Fibroblast of lung (primary cell): ENCODE measurements at places on chromosomes 7 and 10. TPM values are rescaled to one million over a fixed set of nuclear protein-coding genes. Genes with fewer than 3 reads are reported as not detected.

The PON2 gene
- polyA plus RNA-seq: 77.5 and 140 TPM in 2 replicates

The ZC3HAV1 gene
- 28.8 and 31.8 TPM in 2 replicates for polyA plus RNA-seq

The POLL gene
- polyA plus RNA-seq: 10.9 TPM in 2 replicates

The C10orf67 gene
- polyA plus RNA-seq: 0.09 and 0.16 TPM in 2 replicates

The MYH16 gene
- polyA plus RNA-seq: not detected in 2 replicates

The CYP3A4 gene
- not detected in 2 replicates for polyA plus RNA-seq

The HUS1 gene
- 29.4 and 31.2 TPM in 2 replicates for polyA plus RNA-seq

The NODAL gene
- not detected in 2 replicates for polyA plus RNA-seq

DNA sequence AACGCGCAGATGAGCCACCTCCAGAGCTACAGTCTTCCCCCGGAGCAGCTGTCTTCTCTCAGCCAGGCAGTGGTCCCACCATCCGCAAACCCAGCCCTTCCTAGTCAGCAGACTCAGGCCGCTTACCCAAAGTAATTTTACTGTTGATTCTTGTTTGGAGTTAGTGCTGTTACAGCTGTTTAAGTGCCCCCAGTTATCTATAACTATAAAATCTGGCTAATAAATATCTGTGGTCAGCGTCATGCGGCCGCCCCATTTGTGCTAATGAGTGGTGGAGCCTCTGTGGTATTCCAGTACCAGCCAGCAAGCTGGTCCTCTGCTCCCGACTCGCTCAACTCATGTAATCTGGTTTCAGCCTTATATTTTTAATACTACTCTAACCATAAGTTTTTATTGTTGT, 43.2 kb upstream of the TMEM236 start:
- no peak for DNase-seq

GRCh38 chr7:17432793-17433192, 134.3 kb downstream of the AHR start:
- no peak for DNase-seq

DNA sequence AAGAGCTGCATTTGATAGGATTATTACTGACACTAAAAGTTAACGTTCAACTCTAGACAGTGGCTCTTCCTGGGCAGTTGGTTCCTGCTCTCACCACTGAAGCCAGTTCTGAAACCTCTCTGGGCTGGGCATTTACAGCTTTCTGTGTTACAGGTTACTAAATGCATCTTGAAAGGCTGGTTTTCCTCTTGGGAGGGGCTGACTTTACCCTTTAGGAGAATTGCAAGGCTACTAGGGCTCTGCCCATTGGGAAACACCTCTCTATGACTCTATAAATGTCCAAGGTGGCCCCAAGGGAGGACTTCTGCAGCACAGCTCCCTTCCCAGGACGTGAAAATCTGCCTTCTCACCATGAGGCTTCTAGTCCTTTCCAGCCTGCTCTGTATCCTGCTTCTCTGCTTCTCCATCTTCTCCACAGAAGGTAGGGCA, at the start of gene GPR15LG:
Gene GPR15LG (plus strand): TSS at position 301 of the 429 bp plus-strand sequence. CDS start 51 bp downstream, at position 352.
- no peak for DNase-seq

DNA sequence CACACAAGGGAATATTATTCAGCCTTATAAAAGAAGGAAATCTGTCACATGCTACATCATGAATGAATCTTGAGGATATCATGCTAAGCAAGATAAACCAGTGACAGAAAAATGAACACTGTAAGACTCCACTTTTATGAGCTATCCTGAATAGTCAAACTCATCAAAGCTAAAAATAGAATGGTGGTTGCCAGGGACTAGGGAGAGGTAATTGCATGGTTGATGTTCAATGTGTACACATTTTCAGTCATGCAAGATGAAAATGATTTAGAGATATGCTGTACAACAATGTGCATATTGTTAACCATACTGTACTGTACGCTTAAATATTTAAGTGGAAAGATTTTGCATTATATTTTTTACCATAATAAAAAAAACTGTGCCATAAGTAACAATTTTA, 1349.1 kb downstream of the XPNPEP1 start:
- no peak for DNase-seq

GRCh38 chr10:131078131-131078881, 233.2 kb downstream of the TCERG1L start:
- DNase-seq: no peak

- DNase-seq: no peak
Measured at GRCh38 chr10:42952349-42952748, 124.5 kb upstream of the RET start.

- DNase-seq: peak; percentile 20
Measured at GRCh38 chr10:8444630-8445029, 390.1 kb downstream of the GATA3 start.

- peak; percentile 6 for DNase-seq
Measured at GRCh38 chr7:9657257-9657656, 1223.8 kb downstream of the NXPH1 start.

GRCh38 chr7:100752994-100753393, 19.6 kb downstream of the ZAN start:
- no peak for DNase-seq

DNA sequence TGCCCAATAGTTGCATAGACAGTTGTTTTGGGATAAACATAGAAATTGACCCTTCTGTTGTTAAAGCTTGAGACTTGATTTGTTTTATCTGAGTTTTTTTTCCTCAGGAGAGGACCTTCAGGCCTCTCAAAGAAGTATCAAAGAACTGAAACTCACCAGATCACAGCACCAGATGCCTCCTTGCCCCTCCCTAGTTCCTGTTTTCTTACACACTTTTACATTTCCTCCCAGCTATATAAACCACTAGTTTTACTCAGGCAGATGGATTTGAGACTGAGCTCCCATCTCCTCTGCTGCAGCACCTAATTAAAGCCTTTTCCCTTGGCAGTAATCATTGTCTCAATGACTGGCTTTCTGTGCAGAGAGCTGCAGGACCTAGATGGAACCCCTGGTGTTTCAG, 150.6 kb upstream of the NRG3 start:
- no peak for DNase-seq

DNA sequence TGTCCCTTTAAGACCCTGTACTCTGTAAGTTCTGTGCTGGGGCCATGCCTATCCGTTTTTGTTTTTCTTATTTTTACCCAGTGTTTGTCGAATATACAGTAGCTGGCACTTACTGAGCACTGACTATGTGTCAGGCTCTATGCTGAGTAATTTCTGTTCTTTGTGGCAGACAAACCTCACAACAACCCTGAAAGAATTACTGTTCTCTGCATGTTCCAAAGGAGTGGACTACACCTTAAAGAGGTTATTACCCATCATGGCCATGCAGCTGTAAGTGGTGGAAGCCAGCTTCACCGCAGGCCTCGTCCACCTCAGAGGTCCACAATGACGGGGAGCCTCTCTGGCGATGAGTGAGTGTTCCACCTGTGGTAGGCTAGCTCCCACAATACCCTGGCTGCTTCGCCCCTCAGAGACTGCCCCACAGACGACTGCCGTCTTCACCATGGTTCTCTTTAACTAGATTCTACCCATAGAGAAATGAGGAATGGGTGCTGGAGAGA, 30.1 kb upstream of the RBM20 start:
- no peak for DNase-seq

DNA sequence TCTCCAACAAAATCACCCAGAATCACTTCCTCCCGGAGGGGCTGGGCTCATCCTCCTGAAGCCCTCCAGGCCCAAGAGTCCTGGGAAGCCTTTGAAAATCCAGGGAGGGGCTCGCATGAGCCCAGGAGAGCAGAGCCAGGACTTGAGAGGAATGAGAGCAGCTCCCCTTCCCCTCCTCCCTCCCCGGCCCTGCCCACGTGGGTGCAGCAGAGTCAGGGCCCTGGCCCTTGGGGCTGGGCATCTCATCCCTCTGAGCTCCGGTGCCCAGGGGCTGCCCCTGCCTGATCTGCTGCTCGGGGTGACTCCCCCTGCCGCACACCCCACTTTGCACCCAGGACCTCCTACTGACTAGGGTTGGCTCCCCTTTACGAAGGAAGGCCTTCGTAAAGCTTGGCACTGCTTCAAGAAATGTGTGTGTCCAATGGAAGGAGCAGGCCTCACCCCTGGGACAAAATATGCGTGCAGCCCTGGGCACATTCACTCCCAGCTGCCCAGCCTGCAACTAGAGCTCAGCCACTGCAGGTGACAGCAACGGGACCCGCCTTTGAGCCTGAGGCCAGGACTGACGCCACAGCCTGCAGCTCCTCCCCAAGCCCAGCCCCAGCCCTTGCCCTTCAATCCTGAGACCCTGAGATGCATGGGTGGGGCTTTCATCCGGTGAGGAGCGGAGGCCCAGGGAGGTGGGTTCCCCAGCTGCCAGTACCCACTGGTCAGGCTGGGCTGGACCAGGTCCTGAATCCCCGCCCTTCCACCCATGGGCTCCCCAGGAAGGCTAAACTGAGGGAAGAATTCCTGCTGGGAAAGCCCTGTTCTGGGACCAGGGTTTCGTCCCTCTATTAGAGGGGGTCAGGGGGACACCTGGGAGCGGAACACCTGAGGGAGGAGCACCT, 21.8 kb downstream of the PWWP2B start:
- DNase-seq: no peak

DNA sequence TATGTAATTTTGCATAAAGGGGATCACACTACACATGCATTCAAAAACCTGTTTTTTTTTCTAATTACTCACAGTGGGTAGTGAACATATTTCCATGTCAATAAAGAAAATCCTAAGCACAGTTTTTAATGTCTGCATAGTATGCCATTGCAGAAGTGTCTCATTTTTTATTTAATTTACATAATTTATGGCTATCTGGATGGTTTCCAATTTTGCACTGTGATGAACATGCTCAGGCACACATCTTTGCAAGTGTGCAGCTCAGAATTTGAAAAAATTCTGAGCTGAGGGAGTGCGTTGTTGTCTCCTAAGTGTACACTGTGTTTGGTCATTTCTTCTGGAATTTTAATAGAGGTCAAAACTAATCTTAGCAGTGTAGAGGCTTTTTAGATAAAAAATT, 2.2 kb downstream of the NPFFR1 start:
- DNase-seq: no peak

- DNase-seq: peak; percentile 56
Measured at GRCh38 chr7:55052081-55052480, 33.3 kb downstream of the EGFR start.

DNA sequence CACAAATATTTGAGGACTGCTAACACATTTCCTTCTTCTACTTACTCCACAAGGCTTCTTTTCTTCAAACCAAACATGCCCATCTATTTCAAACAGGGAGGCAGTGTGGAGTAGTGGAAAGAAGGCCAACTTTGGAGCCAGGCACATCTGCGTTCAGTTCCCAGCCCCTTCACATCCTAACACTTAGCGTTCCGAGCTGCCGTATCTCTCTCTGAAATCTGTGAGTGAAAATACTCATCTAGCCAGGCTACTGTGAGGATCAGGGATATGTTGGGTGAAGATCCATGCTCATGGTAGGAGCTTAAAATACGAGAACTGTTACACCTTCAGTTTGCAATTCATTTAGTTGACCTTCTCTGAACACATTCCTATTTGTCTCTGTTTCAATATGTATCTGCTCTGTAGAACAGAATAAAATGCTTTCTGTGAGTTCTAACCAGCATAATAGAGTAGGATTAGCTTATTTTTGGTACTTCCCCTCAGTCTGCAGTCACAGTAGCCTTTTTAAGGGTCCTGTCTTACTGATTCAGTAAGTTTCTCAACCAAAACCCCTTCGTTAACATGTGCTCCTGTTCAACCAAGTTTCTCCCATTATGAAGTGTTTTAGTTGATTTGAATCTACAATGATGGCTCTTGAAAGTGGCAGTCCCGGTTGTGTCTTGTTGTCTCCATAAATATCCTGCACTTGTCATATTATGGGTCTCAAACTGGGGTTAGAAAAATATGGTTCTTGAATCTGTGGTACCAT, 3.3 kb upstream of the MEST start:
- peak; percentile 27 for DNase-seq

GRCh38 chr7:30937416-30937815, 25.8 kb downstream of the AQP1 start:
- DNase-seq: no peak
